ENCODE measurements at places on chromosomes 5 and 9.

DNA sequence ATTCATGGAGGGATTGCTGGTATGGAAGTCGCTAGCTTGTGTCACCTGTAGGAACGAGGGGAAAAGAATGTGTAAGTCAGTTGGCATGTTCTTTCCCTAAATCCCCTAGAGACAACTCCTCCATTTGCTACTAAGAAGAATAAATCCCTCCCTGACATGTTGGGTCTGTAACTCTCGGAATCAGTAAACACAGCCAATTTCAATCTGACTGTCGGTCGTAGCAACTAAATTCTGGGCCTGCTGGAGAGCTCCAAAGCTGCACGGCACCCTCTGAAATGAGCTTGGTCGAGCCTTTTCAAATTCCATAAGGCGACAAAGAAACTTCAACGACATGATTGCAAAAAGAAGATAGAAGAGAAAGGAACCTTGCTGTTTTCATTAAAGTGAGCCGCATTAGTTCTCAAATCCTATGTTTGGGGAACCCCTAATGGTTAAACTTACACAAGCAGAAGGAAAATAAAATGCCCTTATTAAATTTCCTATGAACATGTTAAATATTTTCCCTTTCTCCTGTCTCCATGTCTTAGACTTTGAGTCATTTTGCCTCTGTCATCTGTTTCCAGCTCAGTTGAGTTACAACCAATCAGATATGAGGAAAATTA lies 735.8 kb upstream of the WWC1 start:
- no peak for DNase-seq

GRCh38 chr5:100877274-100877673 lies 25.8 kb downstream of the ST8SIA4 start:
- no peak for DNase-seq

DNA sequence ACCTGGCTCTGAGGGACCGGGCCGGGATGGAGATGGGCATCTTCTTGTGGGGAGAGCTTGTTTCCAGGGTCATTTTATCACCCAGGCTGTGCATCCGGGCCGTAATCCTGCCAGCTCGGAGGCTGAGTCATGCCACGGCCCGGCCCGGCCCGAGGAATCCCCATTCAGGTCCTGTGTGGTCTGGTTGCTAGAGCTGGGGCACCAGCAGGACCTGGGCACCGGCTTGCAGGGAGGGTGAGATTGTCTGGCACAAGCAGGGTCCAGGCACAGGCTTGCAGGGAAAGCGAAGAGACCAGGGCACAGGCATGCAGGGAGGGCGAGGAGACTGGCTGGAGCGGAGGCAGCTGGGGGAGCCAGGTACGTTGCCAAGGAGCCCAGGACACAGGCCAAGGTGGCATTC lies 106.8 kb downstream of the RXRA start:
- DNase-seq: no peak

- DNase-seq: no peak
Observed at GRCh38 chr9:129832982-129833381, 2.1 kb downstream of the C9orf78 start.

- DNase-seq: no peak
Observed at GRCh38 chr9:92266486-92266885, 27.0 kb downstream of the IARS1 start.

- no peak for DNase-seq
Observed at GRCh38 chr5:79025054-79025472, 40.0 kb upstream of the ARSB start.

- no peak for DNase-seq
Observed at GRCh38 chr5:171867786-171868185, 82.2 kb downstream of the SMIM23 start.

DNA sequence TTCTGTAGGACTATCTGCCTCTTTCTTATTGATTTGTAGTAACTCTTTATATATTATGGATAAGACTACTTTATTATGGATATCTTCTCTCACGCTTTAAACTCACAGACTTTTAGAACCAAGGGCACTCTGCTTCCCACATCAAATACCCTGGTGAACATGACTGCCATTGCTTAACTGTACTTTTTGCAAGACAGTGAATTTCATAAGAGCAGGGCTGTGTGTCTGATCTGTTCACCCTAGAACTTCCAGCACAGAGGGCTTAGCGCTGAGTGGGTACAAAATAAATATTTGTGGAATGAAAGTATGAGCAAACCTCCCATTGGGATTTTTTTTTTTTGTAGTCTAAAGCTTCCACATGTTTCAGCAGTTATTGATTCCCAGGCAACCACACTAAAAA lies 84.8 kb downstream of the CFAP77 start:
- no peak for DNase-seq

- no peak for DNase-seq
Observed at GRCh38 chr5:6900247-6901227, 187.3 kb downstream of the TENT4A start.

DNA sequence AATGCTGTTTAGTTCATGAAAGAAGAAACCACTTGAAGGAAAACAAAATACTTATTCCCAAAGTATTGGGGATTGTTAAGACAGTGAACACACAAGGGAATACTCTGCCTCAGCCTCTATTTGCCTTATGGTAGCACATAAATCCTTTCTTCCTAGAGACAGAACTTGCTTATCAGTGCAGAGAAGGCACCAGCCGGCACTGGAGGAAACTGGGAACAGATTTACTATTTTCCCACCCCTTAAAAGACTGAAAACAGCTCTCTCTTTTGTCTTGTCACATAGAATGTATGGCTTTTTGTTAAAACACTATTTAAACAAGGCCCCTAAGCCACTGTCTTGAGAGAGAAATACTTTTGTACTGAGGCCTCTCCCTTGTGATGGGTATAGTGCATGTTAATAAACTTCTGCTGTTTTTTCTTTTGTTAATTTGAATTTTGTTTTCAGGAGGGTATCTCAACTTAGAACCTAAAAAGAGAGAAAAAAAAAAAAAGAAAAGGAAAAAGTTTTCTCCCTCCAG lies 40.7 kb upstream of the EDIL3 start:
- no peak for DNase-seq

GRCh38 chr9:107249665-107250285 lies 33.3 kb upstream of the RAD23B start:
- DNase-seq: no peak

GRCh38 chr9:9645006-9645405 lies 967.8 kb downstream of the PTPRD start:
- no peak for DNase-seq

- no peak for DNase-seq
Observed at GRCh38 chr5:673831-674629, 19.1 kb downstream of the TPPP start.

- no peak for DNase-seq
Observed at GRCh38 chr5:130335117-130335516, 430.9 kb downstream of the CHSY3 start.

- no peak for DNase-seq
Observed at GRCh38 chr5:140367256-140368013, 7.4 kb downstream of the SLC4A9 start.

- DNase-seq: no peak
Observed at GRCh38 chr9:8734760-8735159, 935.2 kb upstream of the DMAC1 start.

DNA sequence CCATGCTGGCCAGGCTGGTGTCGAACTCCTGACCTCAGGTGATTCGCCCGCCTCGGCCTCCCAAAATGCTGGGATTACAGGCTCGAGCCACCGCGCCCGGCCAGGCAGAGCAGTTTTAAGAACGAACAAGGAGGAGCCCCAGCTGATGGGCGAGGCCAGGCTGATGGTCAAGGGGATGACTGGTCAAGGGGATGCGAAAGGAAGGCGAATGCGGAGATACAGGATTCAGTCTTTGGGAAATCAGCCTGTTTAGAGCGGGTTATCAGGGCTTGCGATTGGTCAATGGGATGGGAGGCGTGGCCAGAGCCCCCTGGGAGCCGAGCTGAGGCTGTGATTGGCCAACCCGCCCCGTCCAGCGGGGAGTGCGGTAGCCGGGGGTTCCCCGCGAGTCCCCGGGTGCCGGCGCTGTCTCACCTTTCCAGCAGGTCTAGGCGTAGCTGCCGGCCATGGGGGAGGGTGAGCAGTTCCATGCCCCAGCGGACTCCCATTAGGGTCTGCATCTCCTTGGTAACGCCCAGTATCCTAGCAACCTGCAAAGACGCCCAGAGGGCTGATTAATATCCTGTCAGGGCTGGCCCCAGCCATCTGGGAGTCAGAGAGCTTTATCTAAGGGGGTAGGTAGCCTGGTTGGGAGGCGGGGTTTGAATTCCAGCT lies 7.5 kb upstream of the TOR2A start:
- no peak for DNase-seq

DNA sequence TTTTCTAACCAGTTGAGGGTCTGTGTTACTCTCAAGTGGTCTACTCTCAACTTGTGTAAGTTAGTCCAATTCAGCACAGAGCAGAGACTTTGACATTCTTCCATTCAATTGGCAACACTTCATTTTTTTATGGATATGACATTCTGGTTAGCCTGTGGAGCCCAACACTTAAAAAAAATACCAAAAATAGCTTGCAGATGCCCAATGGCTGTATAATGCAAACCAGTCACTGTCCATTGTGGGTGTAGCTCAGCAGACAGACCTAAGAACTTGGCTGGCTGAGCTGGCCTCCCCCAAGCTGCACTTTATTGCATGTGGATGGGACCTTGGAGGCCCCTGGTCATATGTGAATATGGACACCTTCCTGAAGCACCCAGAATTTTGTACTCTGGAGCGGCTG lies 103.2 kb downstream of the DPYSL3 start:
- DNase-seq: no peak

DNA sequence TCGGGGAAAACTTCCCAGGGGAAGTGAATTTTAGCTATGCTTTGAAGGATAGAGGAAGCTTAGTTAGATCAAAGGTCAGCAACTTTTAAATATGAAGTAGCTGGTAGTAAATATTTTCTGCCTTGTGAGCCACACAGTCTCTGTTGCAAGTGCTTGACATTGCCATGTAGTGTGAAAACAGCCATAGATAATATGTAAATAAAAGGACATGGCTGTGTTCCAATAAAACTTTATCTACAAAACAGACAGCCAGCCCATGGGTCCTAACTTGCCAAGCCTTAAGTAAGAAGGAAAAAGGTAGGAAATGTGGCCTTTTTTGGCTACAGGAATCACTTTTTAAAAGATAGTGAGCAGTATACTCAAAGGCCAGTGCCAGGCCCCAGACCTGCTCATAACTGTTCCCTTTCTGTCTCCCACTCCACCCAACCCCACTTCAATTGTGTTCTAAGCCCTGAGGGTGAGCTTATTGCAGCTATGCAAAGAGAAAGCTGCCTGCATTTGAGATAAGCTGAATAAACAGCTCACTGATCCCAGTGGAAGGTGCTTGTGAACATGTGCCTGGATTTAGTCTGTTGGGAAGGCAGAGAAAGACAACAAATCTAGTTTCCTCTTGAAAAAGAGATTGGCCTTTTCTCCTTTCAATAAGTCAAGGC lies 113.0 kb upstream of the TRIM32 start:
- no peak for DNase-seq

DNA sequence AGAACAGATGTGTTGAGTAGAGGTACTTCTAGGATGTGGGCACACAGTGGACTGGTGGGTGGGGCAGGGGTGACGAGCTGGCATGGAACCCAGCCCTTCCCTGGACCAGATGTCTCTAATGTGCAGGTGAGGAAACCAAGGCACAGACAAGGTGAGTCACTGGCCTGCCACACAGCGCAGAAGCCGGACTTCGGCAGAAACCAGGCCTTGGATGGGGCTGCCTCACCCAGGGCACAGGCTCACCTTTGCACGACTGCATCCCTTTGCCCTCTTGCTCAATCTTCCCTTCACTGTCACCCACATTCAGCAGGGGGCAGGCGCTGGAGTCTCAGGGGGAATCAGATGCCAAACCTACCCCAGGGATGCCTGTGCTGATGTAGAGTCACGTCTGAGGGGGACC lies 65.4 kb upstream of the LMX1B start:
- no peak for DNase-seq

DNA sequence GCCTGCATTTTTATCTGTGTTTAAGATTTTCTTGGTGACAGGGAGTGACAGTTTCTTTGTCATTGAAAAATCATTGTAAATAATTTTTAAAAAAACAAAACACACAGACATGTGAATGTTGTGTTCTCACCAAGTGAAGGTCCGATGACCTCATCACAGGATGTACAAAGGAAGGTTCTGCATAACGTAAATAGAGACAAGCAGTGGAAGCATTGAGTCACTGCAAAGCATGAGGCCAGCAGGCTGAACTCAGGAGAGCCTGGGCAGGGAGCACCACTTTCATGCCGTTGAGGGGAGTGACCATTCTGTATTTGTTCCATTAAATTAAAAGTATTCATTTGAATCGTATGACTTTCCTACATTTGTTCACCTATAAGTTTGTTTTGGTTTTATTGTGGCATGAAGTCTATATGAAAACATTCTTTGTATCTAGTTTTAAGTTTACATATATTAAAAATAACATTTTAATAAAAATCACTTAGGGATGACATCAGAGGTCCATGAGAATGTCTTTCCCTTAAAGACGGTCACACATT lies 70.4 kb upstream of the TLE1 start:
- DNase-seq: no peak

DNA sequence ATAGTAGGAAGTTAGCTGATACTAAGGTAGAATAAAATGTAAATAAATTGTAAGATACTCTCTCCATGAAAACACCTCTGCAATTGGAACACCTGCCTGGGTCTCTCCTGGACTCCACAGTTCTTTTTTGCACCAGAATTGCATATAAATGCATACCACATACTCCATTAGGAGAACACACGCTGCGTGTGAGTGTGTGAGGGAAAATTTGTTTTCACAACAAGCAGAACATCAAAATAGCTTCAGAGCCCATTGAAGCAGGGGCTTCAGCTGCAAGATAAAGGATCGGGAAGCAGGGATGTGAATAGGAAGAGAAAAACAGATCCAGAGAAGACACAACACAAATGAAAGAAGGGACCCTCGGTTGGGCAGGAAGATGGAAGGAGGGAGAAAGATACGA lies 389.8 kb upstream of the BRINP1 start:
- DNase-seq: no peak

- no peak for DNase-seq
Observed at GRCh38 chr5:163407034-163407655, 30.2 kb upstream of the CCNG1 start.

DNA sequence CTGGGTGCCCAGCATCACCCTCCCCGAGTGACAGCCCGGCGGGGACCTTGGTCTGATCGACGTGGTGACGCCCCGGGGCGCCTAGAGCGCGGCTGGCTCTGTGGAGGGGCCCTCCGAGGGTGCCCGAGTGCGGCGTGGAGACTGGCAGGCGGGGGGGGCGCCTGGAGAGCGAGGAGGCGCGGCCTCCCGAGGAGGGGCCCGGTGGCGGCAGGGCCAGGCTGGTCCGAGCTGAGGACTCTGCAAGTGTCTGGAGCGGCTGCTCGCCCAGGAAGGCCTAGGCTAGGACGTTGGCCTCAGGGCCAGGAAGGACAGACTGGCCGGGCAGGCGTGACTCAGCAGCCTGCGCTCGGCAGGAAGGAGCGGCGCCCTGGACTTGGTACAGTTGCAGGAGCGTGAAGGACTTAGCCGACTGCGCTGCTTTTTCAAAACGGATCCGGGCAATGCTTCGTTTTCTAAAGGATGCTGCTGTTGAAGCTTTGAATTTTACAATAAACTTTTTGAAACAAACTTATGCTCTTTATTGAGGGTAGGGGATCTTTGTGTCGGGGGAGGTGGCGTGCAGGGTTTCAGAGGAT lies 1.3 kb downstream of the GADD45G start:
- DNase-seq: no peak

Measured in activated CD8-positive, alpha-beta memory T cell treated with anti-CD3 and anti-CD28 coated beads for 4 hours (primary cell).